SK-N-DZ (cell line): ENCODE measurements at places on chromosomes 13 and 19.

DNA sequence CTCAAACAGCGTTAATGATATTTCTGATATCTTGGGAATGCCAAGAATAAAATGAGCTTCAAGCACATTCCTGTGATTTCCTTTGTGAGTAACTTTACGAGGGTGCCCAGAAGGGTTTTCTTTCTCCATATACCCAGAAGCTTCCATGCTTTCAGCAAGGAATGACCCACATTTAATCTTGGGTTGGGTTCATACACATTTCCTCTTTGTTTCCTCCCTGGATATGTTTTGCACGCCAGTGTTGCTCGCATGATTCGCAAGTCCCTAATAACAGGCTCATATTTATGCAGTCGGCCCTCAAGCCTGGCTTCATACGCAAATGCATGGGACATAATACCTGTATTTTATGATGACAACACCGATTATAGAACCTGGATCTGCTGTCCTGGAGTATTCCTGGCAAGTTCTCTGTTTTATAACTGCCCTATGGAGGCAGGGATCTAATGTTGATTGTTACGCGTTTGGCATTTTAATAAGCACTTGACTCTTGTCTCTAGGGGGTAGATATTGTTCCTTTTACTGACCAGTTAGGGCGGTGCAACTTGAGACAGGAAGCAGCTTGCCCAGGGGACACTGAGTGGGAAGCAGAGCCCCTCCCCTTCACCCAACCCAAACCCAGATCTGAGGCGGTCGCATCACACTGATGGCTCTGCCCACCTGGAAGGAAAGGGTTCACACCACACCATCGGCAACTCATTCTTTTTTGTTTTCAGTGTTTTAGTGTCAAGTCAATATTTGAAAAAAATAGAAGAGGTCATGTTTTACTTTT lies 220.4 kb upstream of the SOX1 start:
- DNase-seq, result no peak

- DNase-seq, result peak; percentile 22
Measured at GRCh38 chr13:53781941-53782340, 753.3 kb downstream of the OLFM4 start.

DNA sequence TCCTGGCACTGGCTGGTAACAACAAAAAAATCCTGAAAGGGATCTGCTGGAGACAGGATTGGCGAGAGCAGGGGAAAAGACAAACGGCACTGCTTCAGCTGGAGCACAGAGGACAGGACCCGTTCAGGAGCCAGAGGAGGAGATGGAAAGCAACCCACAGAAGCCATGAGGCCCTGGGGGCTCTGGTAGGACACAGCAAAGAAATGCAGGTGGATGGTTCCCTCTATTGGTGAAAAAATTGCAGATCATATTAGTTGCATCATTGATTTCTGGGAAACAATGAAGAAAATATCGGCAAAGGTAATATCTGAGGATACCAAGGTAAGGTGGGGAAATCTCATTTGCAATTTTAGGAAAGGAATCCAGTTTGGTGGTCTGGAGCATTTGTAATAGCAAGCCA lies 25.7 kb upstream of the TPP2 start:
- peak; percentile 64 for DNase-seq

DNA sequence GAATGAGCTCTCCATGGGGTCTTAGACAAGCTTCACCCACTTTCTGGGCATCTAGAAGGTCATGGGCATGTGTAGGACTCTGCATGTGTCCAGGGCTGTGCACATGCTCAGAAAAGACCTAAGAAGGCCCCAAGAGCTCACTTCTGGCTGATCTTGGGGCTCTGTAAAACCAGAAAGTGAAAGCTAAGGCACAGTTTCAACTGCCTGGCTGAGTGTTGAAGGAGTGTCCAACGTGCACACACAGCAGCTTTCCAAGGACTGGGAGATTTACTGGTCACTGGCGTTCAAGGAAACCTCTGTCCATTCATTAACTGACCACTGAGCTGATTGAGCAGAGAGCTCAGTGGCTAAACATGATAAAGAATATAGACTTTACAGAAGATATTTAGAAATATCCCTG lies 137.9 kb downstream of the KATNAL1 start:
- DNase-seq, result no peak

DNA sequence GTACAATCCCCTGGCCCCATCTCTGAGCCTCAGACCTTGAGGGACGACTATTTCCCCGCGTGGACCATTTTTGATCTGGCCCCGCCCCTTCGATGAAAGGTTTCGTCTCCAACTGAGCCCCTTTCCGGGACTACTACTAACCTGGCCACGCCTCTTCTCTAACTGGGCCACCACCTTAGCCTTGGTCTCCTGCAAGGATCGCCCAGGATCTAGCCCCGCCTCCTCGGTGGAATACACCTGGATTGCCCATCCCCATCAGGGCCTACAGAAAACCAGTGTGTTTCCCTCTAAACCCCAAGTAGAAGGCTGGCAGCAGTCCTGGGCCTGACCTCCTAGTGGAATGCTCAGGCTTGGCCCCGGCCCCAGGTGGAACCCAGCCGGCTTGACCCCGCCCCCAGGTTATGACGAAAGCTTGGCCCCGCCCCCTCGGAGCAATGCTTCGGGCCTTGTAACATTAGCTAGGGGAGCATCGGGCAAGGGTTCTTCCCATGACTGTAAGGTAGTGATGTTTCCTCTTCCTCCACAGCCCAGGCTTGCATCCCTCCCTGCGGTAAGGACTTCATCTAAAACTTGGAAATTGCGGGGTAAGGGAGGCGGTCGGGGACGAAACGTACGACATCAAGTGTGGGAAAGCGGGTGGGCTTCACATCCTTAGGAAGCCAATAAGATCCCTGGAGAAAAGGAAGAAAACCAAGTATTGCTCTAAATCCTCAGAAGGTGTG lies 9.1 kb downstream of the SPACA6 start:
- no peak for DNase-seq

DNA sequence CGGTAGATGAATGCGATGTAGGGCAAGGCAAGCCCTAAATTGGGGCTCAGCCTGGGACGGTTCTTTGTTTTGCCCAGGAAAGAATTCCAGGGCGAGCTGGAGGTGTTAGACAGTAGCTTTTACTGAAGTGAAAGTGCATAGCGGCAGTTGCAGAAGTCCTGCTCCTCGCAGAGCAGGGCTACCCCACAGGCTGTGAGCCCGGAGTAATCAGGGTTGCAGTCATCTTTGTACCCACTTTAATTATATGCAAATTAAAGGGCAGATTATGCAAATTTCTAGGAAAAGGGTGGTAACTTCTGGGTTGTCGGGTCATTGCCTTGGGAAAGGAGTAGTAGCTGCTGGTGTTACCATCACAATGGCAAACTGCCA lies 30.5 kb downstream of the VAV1 start:
- no peak for DNase-seq

DNA sequence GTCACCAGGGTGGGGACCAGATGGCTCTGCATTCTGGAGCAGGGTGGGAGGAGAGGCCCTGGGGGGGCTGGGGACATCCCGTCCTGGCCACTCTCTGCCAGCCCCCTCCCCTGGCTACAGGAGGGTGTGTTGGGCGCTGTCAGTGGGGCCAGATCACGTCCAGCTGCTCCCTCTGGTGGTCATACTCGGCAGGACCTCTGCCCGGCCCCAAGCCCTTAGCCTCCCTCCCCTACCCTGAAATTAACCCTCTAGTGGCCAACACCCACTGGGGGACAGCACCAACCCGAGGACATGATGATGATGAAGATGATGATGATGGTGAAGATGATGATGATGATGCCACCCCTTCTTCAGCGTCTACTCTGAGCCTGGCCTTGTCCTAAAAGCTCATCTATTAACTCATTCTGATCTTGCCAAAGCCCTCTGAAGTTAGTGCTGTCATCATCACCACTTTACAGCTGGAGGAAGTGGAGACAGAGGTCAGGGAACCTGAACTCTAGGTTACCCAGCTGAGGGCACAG lies 590 bp upstream of the LGI4 start:
- DNase-seq, result peak; percentile 56

GRCh38 chr19:55113570-55114039 lies 3.8 kb downstream of the PPP1R12C start:
- DNase-seq, result no peak

- no peak for DNase-seq
Measured at GRCh38 chr13:101717353-101717752, 264.9 kb downstream of the ITGBL1 start.

GRCh38 chr13:69935043-69935442 lies 172.6 kb upstream of the ATXN8OS start:
- DNase-seq, result peak; percentile 34

DNA sequence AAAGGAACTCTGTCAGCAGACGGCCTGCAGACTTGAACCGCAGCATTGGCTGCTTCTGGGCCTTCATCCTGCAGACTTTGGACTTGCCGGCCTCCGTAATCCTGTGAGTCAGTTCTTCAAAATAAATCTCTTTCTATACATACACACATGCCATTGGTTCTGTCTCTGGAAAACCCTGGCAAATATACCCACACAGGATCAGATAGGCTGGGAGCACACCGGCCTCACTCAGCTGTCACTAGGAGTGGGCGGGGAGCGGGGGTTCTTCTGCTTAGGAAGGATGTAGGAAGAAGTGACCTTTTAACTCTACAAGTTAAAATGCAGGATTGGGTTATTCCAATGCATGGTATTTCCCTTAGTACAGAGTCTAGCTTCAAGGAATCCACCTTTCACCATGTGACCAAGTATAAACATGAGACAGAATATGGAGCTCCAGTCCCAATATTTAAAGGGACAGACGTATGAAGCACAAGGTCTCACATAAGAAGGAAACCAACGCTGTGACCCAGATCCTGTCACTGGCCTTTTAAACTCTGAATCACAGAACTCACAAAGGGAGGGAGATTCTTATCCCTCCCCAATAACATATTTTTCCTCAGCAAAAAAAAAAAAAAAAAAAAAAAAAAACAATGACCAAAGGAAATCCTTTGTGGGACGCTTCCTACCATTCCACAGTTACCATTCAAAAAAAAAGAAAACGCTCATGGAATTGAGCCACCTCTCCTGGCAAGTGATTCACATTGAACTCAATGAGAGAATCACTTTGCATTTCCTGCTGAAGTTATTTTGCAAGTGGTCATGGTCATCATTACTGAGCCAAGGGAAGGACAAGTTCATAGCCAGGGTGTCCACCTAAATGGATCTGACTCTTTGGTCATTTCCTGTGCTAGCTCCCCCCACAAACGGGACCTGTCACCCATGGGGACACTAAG lies 352.9 kb downstream of the FOXO1 start:
- no peak for DNase-seq

GRCh38 chr13:105956921-105957320 lies 578.5 kb downstream of the EFNB2 start:
- no peak for DNase-seq

DNA sequence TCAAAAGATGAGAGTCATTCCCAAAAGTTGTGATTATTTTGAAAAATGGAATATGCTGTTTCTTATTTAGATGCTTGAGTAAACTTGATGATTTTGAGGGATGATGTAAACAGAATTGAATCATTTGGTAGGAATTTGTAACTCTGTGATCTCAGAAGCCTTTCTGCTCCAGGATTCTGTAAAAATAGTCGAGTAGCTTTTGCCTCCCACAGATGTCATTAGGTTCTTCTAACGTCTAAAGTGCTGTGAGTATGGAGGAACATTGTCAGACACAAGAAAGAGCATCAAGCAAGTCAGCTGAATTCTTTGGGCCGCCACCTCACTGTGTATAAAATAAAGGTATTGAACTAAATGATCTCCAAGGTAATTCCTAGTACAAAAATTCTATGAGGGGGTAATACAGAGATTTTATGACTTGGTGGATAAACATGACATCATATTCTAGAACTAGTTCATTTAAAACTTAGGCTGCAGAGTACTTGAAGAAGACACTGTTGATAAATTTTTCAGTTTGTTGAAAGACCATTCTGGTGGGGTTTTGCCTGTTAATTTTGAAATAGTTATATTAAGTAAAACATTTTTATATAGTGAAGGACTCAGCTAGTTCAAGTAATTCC lies 1.4 kb upstream of the GPR183 start:
- DNase-seq, result no peak

GRCh38 chr19:8329996-8330395 lies 8.7 kb downstream of the RPS28 start:
- no peak for DNase-seq

GRCh38 chr19:10888421-10888866 lies 17.1 kb downstream of the CARM1 start:
- no peak for DNase-seq

DNA sequence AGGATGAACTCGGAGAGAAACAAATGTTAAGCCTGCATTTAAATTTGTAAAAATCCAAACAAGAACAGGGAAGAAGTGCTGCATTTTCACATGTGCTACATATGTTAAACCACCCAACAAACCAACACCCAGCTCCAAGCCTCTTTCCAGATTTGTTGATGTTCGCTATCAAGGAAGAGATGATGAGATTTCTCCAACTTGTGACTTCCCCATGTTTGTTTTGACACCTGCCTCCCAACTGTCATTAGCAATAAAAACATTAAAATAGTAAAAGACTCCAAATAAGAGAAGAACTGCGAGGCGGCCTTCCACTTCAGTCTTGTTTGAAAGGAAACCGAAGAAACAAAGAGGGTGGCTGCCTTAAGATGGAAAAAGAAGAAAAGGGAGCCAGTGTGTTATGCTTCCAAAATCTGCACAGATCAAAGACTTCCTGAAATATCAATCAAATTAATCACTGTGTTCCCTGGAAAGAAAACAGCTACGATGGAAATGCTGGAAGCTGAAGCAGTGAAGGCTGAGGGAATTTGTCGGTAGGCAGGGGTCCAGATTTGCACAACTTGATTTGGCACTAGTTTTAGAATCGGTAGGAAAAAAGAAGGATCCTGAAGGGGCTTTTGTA lies 14.0 kb upstream of the GGACT start:
- DNase-seq, result no peak

DNA sequence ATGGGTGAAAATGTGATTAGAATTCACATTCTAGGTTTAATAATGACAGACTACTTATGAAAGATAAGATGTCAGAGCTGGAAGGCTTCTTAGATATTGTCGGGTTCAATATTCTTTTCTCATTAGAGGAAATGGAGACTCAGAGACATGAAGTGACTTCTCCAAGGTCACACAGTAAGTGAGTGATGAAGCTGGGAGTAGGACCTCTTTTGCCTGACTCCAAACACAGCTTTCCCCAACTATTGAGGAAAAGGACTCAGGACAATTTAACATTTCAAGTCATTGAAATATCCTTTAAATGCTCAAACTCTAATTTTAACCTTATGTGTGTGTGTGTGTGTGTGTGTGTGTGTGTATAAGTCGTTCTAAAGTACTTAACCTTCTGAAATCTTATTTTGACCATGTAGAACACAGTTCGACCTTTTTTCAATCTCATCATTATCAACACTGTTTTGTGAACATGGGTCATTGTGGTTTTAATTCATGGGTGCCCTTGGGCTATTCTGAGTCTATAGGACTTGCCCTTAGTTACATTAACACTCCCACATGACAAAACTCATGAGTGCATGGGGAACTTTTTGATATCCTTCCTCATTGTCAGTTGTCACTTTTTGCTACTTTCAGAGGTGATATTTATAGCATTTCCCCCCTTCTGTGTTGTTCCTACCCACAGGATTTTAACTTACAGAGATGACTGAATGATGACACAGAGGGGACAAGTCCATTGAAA lies 53.0 kb downstream of the LRCH1 start:
- DNase-seq, result no peak

- no peak for DNase-seq
Measured at GRCh38 chr13:82847595-82847994, 1034.7 kb downstream of the SLITRK1 start.

GRCh38 chr19:57321751-57322150 lies 1.5 kb downstream of the ZNF543 start:
- DNase-seq, result no peak

GRCh38 chr19:42267644-42268141 lies 1.4 kb upstream of the CIC start:
- DNase-seq, result no peak

GRCh38 chr13:93045836-93046235 lies 180.8 kb upstream of the GPC6 start:
- DNase-seq, result no peak
